NCI-H2029 treated with DMSO at 0.1 percent for 48 hours (cell line): ENCODE measurements at places on chromosomes 13 and 19.

DNA sequence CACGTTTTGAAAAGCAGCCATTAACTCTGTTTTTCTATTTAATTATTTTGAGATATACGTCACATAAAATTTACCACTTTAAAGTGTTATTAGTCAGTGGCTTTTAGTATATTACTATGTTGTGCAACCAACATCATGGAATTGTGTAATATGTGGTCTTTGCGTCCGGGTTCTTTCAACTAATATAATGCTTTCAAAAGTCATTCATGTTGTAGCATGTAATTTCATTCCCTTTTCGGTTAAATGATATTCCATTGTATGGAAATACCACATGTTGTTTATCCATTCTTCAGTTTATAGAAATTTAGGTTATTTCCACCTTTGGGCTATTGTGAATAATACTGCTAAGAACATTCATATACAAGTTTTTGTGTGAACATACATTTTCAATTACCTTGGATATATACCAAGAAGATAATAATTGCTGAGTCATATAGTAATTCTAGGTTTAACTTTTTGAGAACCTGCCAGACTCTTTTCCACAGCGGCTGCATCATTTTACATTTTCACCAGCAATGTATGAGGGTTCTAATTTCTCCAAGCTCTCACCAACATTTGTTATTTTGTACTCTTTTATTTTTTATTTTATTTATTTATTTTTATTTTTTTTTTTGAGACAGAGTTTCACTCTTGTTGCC, 28.1 kb upstream of the CLDN10 start:
- DNase-seq, result no peak

DNA sequence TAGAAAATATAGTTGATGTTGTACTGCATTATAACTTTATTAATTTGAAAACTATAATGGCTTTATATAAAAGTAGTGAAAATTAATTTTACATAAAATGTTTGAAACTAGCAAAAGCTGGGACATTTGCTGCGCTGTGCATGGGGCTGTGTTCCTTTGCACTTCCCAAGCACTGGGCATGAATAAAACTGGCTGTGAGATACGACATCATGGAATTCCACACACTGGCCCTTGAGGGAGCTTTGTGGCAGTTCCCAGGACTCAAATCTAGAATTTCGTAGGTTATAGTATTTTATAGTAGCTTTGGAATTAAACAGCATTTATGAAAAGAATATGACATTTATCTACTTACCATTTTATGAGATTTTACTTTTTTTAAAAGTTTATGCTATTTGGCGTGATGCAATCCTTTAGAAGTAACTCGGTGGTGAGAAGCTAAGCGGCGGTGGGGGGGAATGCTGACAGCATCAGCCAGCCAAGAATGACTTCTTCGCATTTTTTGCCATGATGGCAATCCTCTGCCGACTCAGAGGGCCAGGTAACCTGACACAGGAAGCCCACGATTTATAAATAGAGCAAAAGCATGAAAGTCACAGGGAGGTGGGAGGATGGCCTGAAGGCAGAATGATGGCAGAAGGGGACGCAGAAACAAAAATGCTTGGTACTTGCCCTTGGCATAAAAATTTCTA, 553.5 kb downstream of the MYO16 start:
- DNase-seq, result no peak

- peak; percentile 0 for DNase-seq
These were observed 27.1 kb downstream of the DGKH start for GRCh38 chr13:42075517-42075916.

GRCh38 chr13:61765940-61766666, 350.5 kb upstream of the PCDH20 start:
- DNase-seq, result no peak

- no peak for DNase-seq
These were observed 570.3 kb downstream of the PCDH9 start for GRCh38 chr13:66659701-66660467.

DNA sequence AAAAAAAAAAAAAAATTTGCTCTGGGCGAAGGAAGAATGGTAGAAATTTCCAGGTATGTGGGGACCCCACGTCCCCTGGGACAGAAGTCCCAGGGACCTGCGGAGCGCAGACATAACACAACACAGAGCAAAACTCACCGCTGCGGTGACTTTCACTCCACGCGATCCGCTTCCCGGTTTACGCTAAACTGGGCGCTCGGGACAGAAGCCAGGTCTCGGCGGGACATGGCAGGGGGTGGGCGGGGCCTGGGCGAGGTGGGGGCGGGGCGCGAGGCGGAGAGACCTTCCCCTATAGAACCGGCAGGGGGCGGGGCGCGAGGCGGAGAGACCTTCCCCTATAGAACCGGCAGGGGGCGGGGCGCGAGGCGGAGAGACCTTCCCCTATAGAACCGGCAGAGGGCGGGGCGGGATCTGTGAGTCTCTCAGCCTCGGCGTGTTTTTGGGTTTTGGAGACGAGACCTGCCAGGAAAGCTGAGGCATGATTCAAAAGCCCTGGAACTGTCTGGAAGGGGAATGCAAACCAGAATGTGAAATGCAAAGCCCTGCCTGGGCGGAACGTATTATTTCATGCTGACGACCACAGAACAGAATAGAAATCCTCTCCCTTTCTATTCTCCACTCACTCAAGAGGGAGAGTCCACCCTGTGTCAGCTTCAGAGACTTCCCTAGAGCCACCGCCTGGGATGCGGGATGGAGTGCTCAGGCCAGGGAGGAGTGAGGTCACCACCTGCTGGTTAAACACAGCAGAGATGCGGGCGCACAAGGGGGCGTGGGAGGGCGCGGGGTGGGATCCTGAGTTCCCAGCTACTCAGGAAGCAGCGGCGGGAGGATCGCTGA, 20.2 kb upstream of the ERVV-1 start:
- peak; percentile 15 for DNase-seq
